Activated CD4-positive, alpha-beta T cell treated with anti-CD3 and anti-CD28 coated beads, Interleukin-2, Interleukin-4, amounts not matched to agents 100 ng/mL and 50 ng/mL, durations not matched to agents 16 hours and 8 hours (primary cell): ENCODE measurements at places on chromosomes 12 and 14.

DNA sequence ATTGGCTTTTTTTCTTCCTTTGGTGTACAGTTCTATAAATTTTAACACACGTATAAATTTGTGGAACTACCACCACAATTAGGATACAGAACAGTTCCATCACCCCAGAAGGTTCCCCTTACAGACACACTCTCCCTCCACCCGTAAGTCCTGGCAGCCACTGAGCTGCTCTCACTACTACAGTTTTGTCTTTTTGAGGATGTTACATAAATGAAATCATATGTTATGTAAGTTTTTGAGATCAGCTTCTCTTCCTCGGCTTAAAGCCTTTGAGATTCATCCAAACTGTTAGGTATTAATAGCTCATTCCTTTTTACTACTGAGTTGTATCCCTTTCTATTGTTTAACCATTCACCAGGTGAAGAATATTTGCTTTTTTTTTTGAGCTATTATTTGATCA lies 74.3 kb upstream of the SLC24A4 start:
- no peak for DNase-seq

- DNase-seq, result no peak
Measured at GRCh38 chr12:129750421-129750820, 153.4 kb downstream of the TMEM132D start.

GRCh38 chr14:45905672-45906071 lies 652.7 kb upstream of the MIS18BP1 start:
- DNase-seq, result no peak

DNA sequence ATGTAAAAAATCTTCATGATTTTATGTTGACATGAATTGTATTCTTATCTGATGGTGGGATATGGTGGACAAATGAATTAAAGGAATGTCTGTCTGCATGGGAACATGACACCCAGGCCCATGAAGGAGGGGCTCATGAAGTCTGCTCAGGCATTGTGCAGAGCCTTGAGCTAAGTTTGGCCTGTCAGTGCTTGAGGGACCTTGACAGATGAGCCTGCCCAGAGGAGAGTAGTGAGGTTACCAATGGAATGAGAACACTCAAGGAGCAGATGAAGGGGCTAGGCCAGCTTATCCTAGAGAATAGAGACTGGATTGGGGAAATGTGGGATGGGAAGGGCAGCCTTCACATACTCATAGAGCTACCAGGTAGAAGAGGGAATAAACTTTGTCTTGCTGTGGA lies 68.8 kb downstream of the TMX1 start:
- DNase-seq, result no peak

GRCh38 chr14:91912035-91912434 lies 35.5 kb downstream of the FBLN5 start:
- no peak for DNase-seq

- DNase-seq, result no peak
Measured at GRCh38 chr14:52607061-52607460, 54.4 kb downstream of the GPR137C start.
